GM23248 (cell line): ENCODE measurements at places on chromosomes 7 and 10. TPM values are rescaled to one million over a fixed set of nuclear protein-coding genes. Genes with fewer than 3 reads are reported as not detected.

GRCh38 chr10:73414230-73414945, 530 bp upstream of the ANXA7 start:
- peak; percentile 24 for DNase-seq

GRCh38 chr10:74276416-74276815, 125.4 kb downstream of the ADK start:
- DNase-seq = no peak

DNA sequence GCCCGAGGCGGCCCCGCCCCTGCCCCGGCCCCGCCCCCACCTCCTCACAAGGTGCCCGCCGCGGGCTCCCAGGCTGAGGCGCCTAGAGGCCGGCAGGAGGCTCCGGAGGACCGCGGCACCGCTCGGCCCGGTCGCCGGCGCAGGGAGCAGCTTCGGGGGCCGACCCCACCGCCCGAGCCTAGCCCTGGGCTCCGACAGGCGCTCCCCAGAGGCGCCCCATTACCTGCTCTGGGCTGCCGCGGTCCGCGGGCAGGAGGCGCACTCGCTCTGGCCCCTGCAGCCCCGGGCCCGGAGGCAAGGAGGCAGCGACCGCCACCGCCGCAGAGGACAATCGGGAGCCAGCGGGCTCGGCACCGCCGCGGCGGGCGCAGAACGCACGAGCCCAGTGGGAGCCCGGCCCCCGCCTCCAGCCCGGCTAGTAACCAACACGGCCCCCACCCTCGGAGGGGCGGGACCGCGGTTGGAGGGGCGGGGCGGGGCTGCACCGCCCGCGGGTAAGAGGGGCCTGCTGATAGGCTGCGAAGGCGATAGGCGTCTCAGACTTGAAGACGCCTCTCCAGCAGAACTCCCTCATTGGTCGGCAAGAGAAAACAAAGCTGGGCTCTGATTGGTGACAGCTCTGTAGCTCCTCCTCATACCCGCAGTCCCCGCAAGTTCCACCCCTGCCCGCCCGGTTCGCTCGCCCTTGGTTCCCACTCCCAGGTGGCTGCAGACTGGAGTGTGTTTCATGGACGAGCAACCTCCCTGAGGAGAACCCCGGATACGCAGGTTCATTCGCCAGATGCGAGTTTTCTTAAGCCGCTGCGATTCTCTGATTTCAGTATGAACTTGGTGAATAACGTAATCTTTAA, at the start of gene MPP7:
MPP7 (minus strand) TSS at position 427 of the 851 bp plus-strand sequence. CDS start 64,460 bp downstream, outside the sequence.
- peak; percentile 98 for DNase-seq

- no peak for DNase-seq
Observed at GRCh38 chr10:48473704-48474103, 131.2 kb downstream of the ARHGAP22 start.

- DNase-seq = peak; percentile 74
Observed at GRCh38 chr7:113026941-113027340, 59.7 kb downstream of the GPR85 start.

GRCh38 chr7:65239324-65239706, 134.3 kb upstream of the ZNF92 start:
- DNase-seq = no peak

DNA sequence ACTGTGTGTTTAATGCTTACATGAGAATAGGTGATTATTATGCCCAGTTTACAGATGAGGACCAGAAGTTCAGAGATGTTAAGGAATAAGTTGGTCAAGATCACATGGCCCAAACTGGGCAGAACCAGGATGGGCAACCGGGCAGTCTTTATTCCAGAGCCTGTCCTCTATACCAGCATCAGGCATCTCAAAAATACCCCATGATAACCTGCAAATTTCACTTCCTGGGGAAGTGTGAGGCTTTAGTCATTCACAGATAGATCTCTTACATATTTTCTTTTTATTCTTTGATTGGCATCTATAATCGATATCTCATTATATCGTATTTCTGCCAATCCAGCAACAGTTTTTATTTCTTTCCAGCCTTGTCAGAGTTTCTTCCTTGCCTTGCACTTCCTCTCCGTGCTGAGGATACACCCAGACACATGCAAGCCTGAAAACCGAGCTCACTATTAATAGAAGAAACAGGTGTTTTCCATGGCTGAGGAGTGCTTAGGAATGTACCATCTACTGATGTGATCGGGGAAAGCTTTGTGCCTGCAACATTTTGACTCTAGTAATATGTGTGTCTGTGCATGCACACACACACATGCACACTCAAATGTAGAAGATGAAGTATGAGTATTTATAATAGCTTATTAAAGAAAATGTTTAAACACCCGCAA, 82.4 kb downstream of the CREM start:
- no peak for DNase-seq

GRCh38 chr10:9103301-9103700, 1048.8 kb downstream of the GATA3 start:
- no peak for DNase-seq

DNA sequence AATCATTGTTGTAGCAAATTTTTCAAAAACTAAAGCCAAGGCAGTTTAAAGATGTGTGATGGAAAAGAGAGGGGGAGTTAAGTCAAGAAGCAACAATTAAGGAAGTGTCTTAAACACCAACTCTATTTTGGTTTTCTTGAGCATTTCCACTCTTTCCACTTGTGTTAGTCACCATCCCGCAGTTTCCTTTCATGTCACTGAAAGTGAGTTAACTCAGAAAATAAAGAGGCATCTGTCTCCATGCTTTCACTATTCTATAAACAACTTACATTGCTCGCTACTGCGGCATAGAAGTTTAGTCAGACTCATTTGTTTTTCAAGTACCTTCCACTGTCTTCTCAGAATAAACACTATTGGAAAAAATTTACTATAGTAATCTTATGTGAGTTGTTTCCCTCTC, 284.9 kb upstream of the SEMA3D start:
- DNase-seq = peak; percentile 35

DNA sequence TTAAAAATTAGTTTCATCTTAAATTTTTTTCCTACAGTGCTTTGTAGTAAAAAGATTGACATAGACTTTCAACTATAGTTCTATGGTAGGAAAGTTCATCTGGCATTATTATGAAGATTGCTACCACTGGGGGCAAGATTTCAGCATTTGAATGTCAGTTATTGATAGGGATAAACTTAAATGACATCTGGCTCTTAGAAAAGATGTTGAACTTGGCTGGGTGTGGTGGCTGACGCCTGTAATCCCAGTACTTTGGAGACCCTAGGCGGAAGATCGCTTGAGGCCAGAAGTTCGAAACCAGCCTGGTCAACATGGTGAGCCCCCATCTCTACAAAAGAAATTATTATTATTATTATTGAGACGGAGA, 1.4 kb upstream of the TRA2A start:
- DNase-seq = no peak

DNA sequence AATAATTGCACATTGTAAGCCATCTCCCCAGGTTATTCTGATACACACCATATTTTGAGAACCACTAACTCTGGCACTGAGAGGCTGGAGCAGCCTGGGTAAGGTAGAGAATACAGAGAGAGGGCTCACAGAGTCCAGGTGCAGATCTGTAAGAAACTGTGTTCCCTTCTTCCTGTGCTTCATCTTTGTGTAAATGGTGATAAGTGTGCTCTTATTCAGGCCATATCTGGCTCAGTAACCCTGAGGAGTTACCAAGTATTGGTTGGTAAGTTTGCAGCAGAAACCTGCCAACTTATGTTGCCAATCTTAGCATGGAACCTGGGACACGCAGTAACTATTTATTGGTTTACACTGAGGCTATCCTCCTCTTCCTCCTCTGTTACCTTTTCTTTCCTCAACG, 16.2 kb upstream of the ICA1 start:
- no peak for DNase-seq

GRCh38 chr7:131224996-131225395, 102.7 kb upstream of the MKLN1 start:
- DNase-seq = no peak

GRCh38 chr10:50395271-50395670, 144.0 kb upstream of the ASAH2 start:
- DNase-seq = peak; percentile 86

DNA sequence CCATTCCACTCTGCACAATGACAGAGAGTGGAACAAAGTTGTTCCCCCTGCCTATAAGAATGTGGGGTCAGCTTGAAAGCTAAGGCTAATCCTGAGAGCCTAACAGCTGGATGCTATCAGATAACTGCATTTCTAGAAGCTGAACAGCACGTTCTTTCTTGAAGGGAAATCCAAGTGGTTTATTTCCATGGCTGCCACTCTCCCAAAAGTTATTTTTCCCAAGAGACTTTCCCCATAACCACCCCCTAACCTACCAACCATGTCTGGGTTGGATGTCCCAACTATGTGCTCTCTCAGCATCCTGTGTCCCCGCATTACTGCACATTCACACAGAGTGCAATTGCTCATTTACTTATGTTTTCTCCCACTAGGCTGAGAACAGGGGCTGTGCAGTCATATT, 140.7 kb upstream of the ANKRD1 start:
- DNase-seq = no peak

GRCh38 chr10:102718220-102718619, 3.8 kb downstream of the SFXN2 start:
- DNase-seq = peak; percentile 42

- DNase-seq = no peak
Observed at GRCh38 chr7:88140947-88141346, 78.9 kb downstream of the SRI start.

DNA sequence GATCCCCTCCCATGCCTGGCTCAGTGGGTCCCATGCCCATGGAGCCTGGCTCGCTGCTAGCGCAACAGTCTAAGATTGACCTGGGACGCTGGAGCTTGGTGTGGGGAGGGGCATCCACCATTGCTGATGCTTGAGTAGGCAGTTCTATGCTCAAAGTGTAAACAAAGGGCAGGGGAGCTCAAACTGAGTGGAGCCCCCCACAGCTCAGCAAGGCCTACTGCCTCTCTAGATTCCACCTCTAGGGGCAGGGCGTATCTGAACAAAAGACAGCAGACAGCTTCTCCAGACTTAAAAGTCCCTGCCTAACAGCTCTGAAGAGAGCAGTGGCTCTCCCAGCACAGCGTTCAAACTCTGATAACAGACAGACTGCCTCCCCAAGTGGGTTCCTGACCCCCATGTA, 31.2 kb upstream of the FFAR4 start:
- DNase-seq = no peak

- no peak for DNase-seq
Observed at GRCh38 chr7:74572301-74572979, 85.1 kb upstream of the GTF2I start.

DNA sequence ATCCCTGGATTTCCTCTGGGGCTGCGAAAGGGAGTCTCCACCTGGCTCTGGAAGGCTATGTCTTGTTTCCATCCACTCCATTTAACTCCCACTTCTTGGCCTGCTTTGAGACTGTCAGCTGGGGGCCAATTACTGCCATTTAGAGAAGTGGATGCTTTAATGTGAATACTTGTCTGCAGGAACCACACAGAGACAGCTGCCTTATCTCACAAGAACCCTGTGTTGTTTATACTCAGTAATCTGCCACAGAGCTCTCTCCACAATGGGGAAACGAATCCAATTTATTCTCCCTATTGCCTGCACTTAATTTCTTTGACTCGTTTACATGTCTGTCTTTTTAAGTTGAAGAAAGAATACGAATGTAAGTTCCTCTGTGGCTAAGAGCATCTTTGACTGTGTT, 787.0 kb upstream of the C7orf33 start:
- no peak for DNase-seq

DNA sequence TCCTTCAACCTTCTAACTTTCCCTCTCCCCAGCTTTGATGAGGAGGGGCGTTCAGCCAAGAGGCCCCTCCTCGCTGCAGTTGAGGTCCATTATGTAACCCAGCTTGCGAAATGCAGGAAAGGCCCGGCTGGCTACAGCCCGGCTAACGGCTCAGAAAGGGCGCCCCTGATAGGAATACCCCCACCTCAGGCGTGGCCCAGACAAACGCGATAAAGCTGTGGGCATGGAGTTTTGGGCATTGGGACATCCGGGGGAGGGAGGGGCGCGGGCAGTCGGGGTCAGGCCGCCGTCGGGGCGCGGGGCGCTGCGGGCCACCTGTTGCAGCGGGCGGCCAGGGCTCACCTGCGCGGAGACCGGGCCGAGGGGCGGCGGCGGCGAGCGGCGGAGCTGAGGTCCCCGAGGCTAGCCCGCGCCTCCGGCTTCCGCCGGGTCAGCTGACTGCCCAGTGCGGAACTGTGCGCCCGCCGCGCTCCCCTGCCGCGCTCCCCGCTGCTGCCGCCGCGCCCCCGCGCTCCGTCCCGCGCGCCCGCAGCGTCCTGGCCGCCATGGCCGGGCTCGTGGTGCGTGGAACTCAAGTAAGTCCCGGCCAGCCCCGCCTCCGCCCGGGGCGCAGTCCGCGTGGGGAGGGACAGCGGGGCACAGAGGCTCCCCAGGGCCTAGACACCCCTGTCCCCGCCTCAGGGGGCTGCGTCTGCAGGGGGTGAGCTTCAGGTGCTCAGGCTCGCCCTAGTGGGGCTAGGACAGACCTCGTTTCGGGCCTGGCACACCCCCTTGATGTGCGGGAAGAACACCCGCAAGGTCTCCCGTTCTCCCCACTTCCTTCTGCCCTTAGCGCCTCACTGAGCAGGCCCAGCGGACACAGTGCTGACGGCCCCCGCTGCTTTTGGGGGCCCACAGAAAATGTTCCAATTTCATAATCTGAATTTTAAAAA, at the start of gene LRMDA:
LRMDA (plus strand) TSS at position 445 of the 932 bp plus-strand sequence.
- DNase-seq = peak; percentile 53

GRCh38 chr10:11533328-11533781, 78.1 kb downstream of the USP6NL start:
- peak; percentile 38 for DNase-seq

GRCh38 chr7:130627775-130628174, 40.8 kb downstream of the COPG2 start:
- DNase-seq = no peak

- no peak for DNase-seq
Observed at GRCh38 chr7:100176096-100177044, 811 bp downstream of the GPC2 start.

DNA sequence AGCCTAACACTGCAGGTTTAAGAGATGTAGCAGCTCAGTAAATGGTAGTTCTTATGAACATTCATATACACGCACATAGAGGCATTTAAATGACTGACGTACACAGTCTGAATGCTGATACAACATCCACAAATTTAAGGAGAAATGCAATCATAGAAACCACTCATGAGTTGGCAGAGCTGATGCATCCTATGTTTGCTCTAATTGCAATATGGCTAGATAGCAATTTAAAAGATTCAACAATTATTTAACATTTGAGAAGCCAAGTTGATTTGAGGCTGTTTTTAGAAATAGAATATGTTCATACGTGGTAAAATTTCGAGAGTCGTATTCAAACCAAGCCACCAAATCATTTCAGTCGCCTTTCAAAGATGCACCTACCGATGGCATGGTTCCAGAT, 135.6 kb downstream of the PFKFB3 start:
- DNase-seq = no peak

- DNase-seq = peak; percentile 85
Observed at GRCh38 chr10:63456437-63457210, 9.2 kb downstream of the JMJD1C start.

GRCh38 chr10:69630651-69631400, 779 bp downstream of the FAM241B start:
- no peak for DNase-seq

GRCh38 chr10:91196268-91197048, 24.0 kb upstream of the PCGF5 start:
- DNase-seq = no peak

The ING3 gene
- 10.1 and 13.3 TPM in 2 replicates for total RNA-seq

The MYH16 gene
- total RNA-seq = not detected in 2 replicates

The ASB10 gene
- not detected in 2 replicates for total RNA-seq

The FAM25A gene
- total RNA-seq = not detected in 2 replicates

The SFRP5 gene
- total RNA-seq = not detected in 2 replicates

The ITGB8 gene
- 9.9 and 11.9 TPM in 2 replicates for total RNA-seq

The COBL gene
- not detected in 2 replicates for total RNA-seq

The MCM10 gene
- total RNA-seq = 3.4 and 5.2 TPM in 2 replicates
